Activated CD4-positive, alpha-beta T cell treated with anti-CD3 and anti-CD28 coated beads, Interleukin-2, amount 10 ng/mL, durations not matched to agents 24 days and 14 days (primary cell): ENCODE measurements at places on chromosomes 16 and 17. TPM values are rescaled to one million over a fixed set of nuclear protein-coding genes. Genes with fewer than 3 reads are reported as not detected.

Gene TP53TG3F
- not detected in 2 replicates for total RNA-seq

Gene TBC1D3K
- total RNA-seq: not detected in 2 replicates

Gene MPP2
- 0.83 and 1.3 TPM in 2 replicates for total RNA-seq

Gene B3GNT9
- 5.5 and 5.6 TPM in 2 replicates for total RNA-seq

Gene PRR29
- total RNA-seq: 0.12 and 0.47 TPM in 2 replicates

Gene CES1
- total RNA-seq: not detected in 2 replicates

Gene NHERF1
- 134 and 138 TPM in 2 replicates for total RNA-seq

Gene BRIP1
- 17.2 and 19.9 TPM in 2 replicates for total RNA-seq

GRCh38 chr16:84953190-84953746 is 58.1 kb downstream of the ZDHHC7 start:
- DNase-seq: no peak

- DNase-seq: no peak
These were observed 11.5 kb upstream of the ZC3H18 start for GRCh38 chr16:88558457-88559442.

- no peak for DNase-seq
These were observed 60.9 kb downstream of the MGAT5B start for GRCh38 chr17:76929148-76929547.

GRCh38 chr16:15533386-15533785 is 99.0 kb downstream of the BMERB1 start:
- DNase-seq: no peak

DNA sequence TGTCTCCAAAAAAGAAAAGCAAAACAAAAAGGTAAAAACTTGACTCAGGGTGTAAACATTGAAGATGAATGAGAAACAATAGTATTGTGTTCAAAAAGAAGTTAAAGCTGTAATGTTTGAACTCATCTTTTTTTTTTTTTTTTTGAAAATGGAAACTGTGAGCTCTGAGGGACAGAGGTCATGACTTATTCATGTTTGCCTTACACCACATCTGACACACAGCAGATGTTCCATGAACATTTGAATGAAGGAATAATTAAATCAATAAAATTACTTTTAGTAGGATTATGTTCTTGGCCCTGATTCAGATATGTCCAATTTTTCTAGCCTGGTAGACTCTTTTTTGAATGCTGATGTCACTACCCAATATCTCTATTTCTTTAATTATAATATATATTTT is 95.7 kb upstream of the MED13 start:
- no peak for DNase-seq

GRCh38 chr16:87077750-87078127 is 239.5 kb downstream of the C16orf95 start:
- DNase-seq: no peak

DNA sequence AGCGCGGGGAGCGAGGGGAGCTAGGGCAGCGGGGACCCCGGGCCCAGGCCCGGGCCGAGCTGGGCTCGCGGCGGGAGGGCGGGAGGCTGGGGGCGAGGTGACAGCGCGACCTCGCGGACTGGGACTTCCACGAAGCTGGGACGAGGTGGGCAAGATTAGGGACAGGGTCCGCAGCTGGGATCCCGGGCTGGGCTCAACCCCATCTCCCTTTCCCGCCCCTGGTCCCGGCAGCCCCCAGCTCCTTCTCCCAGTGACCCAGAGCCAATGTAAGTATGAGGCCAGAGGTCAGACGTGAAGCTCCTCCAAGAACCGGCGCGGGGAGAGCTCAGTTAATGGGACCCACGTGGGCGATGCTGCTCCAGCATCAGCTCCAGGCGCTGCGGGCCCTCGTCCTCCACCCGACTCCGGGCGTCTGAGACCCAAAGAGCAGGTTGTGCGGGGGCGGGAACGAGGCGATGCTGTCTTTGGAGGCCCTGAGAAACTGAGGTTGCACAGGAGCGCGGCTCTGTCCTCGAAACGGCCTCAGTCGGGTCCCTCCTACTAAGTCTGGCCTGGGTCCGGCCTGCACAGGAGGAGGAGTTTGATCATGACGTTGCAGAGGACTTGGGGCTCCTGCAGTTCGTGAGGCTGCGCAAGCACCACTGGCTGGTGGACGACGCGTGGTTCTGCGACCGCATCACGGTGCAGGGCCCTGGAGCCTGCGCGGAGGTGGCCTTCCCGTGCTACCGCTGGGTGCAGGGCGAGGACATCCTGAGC is 585 bp downstream of the ALOX12 start:
- DNase-seq: no peak

- peak; percentile 71 for DNase-seq
These were observed 38.5 kb downstream of the MSI2 start for GRCh38 chr17:57294629-57295501.

DNA sequence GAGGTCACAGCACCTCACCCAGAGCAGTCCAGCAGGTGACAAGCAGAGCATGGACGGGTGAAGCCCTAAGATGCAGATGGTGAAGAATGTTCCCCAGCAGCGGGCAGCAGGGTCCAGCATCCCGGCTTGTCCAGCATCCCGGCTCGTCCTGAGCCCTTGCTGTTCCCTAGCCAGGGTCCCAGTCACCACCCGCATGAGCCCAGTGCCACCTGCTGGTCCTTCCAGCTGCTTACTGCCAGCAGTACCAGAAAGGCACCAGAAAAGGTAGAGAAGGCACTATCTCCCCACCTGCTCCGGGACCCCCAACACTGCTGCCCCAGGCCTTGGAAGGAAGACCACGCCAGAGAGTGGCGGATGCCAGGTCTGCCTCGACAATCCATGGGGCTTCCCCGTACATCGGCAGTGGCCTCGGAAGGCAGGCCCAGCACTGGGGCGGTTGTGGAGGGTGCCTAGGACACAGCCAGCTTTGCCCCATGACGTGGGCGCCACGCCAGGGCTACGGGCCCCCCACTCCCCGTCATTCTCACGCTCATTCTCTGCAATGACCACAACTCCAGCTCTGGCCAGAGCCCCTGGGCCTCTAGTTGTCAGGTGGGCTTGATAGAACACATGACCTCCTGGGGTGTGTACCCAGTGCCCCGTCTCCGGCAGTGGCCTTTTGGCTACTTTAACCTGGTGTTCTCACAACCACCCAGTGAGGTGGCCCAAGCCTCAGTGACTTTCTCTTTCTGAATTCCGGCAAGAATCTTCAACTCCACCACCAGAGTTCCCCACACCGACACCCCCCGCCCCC is 1.4 kb downstream of the CENPX start:
- peak; percentile 86 for DNase-seq

- peak; percentile 79 for DNase-seq
These were observed 41.8 kb downstream of the IL4R start for GRCh38 chr16:27355610-27356009.

- no peak for DNase-seq
These were observed 30.6 kb upstream of the SLC39A11 start for GRCh38 chr17:73122953-73123605.

DNA sequence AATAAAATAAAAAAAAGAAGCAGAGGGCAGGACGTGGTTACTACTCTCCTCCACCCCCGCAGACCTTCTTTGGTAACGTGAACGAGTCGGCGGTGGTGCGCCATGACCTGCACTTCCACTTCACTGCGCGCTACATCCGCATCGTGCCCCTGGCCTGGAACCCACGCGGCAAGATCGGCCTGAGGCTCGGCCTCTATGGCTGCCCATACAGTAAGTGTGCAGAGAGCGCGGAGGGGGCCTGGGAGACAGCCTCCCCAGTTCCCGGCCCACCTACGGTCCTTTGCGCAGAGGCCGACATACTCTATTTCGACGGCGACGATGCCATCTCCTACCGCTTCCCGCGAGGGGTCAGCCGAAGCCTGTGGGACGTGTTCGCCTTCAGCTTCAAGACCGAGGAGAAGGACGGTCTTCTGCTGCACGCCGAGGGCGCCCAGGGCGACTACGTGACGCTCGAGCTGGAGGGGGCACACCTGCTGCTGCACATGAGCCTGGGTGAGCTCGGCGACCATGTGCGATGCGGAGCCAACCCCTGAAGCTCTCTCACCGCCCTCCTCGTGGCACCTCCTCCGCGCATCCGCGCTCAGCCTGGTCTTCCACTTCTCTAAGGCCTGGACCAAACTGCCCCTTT is 2.7 kb downstream of the CNTNAP1 start:
- DNase-seq: no peak

GRCh38 chr16:50360779-50361178 is 8.0 kb downstream of the BRD7 start:
- DNase-seq: no peak

DNA sequence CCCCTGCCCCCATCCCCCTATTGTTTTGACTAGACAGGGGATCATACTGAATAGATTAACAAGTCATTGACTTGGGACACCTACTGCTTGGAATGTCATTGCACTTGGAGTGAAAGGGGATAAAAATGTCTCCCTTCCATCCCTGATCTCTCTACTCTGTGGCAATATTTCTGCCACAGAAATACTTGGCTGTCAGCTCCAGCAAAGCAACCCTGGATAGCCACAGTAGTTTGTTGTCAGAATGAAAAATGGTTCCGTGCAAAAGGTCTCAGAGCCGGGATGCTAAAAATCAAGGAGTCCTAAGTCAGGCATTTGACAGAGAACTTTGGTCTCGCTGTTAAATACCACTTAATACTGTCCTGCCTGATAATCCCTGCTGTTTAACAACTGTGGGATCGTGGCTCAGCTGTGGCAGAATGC is 722.0 kb upstream of the SOX9 start:
- DNase-seq: no peak

DNA sequence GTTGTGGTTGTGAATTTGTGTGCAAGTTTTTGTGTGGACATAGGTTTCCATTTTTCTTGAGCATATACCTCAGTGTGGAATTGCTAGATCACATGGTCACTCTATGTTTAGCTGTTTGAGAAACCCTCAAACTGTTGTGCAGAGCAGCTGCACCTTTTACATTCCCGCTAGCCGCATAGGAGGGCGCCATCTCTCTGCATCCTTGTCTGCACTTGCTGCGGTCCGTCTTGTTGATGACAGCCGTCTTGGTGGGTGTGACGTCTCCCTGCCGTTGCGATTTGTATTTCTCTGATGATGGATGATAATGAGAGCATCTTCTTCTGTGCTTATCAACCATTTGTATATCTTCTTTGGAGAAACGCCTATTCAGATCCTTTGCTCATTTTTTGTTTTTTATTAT is 25.1 kb upstream of the IL17C start:
- no peak for DNase-seq

GRCh38 chr17:17017343-17018014 is 24.8 kb upstream of the MPRIP start:
- DNase-seq: no peak

DNA sequence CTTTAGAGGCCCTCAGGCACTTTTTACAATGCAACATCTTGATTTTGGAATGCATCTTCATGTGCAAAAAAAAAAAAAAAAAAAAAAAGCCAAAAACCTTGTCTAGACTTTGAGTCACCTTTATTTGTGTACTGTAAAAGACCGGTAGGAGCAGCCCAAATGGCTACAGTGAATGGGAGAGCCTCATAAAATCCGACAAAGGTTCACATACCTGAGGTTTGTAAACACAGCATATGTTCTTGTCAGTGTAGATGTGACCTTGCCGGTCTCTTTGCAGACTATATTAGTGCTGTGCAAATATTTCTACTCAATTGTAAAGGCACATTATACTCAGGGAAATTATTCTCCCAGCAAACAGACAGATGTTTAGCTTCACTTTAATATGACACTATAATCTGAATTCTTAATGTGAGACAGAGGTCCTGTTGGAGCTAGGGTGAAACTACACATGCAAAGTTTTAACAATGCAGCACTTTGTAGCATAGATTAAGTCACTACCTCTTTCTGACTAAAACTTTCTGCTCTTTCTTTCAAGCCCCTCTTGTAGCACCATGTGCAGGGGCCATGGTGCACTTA is 211.3 kb downstream of the CA10 start:
- DNase-seq: no peak

GRCh38 chr16:52743707-52744106 is 196.8 kb upstream of the TOX3 start:
- no peak for DNase-seq

GRCh38 chr16:81440888-81441761 is 3.5 kb upstream of the CMIP start:
- DNase-seq: no peak

GRCh38 chr16:28158136-28158535 is 53.6 kb downstream of the XPO6 start:
- DNase-seq: no peak
